ENCODE measurements at places on chromosomes 12 and 14. TPM values are rescaled to one million over a fixed set of nuclear protein-coding genes. Genes with fewer than 3 reads are reported as not detected.

DNA sequence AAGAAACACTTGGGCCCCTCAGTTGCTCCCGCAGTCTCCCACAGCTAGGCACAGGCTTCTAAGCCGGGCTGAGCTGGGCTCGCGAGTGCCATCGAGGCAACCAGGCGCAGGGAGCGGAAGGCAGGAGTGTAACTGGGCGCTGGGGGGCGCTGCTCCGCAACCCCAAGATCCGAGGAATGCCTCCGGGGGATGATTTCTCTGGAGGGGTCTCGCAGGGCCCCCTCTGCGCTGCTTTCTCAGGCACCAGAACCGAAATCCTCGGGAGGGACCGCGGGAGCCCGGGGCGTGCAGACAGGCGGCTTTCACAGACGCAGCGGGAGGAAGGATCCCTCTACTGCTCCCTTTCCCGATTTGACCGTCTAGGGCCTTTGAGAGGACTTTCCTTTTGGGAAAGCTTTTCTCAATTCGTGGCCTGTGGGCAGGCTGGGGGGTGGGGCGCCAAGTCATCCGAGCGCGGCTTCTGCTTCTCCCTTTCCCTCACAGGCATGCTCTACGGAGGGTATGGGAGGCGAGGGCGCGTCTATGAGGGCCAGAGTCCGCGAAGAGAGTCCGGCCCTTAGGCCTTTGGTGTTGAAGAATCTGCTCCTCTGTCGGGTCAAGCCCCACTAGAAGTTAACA is 4.3 kb upstream of the NKX2-1 start:
- peaks cover 65% of the 10 kb centered on the region for H3K27me3 ChIP-seq
- no peak overlapping the region for H3K4me3 ChIP-seq
- peaks cover 7% of the 10 kb centered on the region for H3K4me1 ChIP-seq
- H3K36me3 ChIP-seq = peaks cover 2% of the 10 kb centered on the region

DNA sequence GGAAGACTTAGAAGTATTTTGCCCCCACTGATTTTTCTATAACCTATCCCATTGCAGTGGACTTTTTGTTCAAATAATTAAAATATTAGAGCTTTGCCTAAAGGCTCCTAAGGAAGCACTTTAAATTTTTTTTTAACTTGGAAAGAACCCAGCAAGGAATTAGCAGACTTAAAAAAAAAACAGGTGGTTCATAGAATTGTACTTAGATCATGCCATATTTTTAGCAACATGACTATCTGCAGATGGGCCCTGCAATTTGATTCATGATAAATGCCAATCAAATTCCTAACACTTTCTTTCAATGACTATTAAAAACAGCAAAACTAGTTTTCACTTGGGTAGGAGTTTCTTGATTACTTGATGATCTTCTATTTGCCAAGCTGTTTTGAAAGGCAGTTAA is 11.5 kb downstream of the ADAMTS20 start:
- H3K36me3 ChIP-seq = no peaks in the 10 kb centered on the region
- no peak overlapping the region for H3K27ac ChIP-seq
- H3K4me3 ChIP-seq = no peak overlapping the region
- H3K4me1 ChIP-seq = no peaks in the 10 kb centered on the region
- DNase-seq = no peak

GRCh38 chr14:61836184-61836583 is 74.0 kb downstream of the SNAPC1 start:
- DNase-seq = no peak
- no peak overlapping the region for H3K4me3 ChIP-seq
- H3K36me3 ChIP-seq = no peaks in the 10 kb centered on the region

DNA sequence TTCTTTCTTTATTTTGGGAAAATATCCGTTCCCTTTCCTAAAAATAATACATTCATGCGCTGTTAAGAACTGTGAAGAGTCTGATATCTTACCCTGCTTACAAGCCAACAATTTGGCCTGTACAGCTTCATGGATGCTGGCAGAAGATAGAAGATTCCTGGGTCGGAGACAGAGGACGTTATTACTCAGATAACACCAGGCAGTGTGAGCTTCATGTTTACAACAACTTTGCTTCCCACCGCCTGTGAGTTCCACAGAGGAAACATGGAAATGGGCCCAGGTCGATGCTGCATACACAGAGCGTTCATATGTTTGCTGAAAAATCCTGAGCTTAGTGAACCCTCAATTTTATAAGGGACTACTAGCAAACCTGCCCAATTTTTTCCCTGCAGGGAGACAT is 705.6 kb upstream of the SEL1L start:
- DNase-seq = no peak
- no peak overlapping the region for H3K4me3 ChIP-seq
- no peaks in the 10 kb centered on the region for H3K4me1 ChIP-seq
- H3K36me3 ChIP-seq = no peaks in the 10 kb centered on the region
- no peak overlapping the region for H3K27ac ChIP-seq
- H3K27me3 ChIP-seq = no peaks in the 10 kb centered on the region

GRCh38 chr12:96103067-96103644 is 67.8 kb upstream of the LTA4H start:
- H3K27me3 ChIP-seq = no peaks in the 10 kb centered on the region
- DNase-seq = no peak
- H3K4me3 ChIP-seq = no peak overlapping the region
- H3K4me1 ChIP-seq = peaks cover 24% of the 10 kb centered on the region

DNA sequence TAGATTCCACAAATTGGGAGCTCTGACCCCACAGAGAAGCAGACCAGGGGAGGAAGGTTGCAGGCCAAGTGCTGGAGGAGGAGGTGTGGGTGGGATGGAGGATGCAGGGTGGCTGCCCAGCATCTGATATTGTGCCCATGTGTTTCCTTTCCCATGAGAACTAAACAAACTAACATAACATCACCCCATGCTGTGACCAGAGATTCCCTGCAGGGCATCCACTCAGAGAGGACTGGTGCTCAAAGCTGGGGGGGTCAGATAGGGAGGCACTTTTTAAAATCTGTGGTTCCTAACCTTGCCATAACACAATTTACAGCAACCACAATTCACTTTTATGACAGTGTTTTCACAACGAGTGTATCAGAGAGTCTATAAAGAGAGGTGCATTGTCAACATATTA is 1277.6 kb downstream of the AACS start:
- no peaks in the 10 kb centered on the region for H3K27me3 ChIP-seq
- no peaks in the 10 kb centered on the region for H3K4me1 ChIP-seq
- DNase-seq = no peak
- H3K4me3 ChIP-seq = no peak overlapping the region
- no peak overlapping the region for H3K27ac ChIP-seq

GRCh38 chr14:94171208-94171607 is 2.9 kb upstream of the PPP4R4 start:
- peaks cover 37% of the 10 kb centered on the region for H3K27me3 ChIP-seq
- DNase-seq = no peak
- peaks cover 2% of the 10 kb centered on the region for H3K36me3 ChIP-seq
- H3K4me3 ChIP-seq = no peak overlapping the region
- peaks cover 21% of the 10 kb centered on the region for H3K4me1 ChIP-seq
- no peak overlapping the region for H3K27ac ChIP-seq

DNA sequence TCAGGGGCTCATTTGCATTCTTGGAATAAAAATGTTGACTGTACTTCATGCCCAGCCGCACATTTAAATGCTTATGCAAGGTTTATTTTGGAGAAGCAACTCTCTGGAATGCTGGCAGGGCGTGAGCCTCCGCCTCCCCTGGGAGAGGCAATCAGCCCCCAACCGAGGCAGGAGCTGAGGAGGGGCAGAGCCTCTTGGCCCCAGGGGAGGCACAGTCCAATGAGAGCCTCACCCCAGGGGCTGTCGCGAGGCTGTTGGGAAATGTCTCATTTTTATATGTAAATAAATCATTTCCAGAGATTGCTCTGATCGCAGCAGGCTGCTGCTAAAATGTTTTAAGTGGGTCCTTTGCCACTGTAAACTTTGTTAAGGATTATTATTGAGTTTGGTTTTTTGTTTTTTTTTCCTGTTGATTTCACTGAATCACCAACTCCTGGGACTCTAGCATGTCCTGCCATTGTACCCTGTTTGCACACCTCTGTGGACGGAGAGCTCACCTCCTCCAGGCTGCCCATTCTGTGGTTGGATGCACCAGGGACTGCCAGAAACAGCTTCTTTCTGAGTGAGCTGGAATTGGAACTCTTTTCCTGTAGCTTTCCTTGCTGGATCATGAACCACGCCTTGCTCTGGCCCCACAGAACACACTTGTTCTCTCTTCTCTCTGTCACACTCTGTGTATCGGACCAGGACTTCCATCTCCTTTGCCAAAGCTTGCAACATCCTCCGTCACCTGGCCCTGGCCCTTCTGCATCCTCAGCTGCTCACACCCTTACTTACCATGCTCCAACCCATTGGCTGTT is 46.9 kb upstream of the FAM181A start:
- H3K27me3 ChIP-seq = no peaks in the 10 kb centered on the region
- no peak overlapping the region for H3K27ac ChIP-seq

DNA sequence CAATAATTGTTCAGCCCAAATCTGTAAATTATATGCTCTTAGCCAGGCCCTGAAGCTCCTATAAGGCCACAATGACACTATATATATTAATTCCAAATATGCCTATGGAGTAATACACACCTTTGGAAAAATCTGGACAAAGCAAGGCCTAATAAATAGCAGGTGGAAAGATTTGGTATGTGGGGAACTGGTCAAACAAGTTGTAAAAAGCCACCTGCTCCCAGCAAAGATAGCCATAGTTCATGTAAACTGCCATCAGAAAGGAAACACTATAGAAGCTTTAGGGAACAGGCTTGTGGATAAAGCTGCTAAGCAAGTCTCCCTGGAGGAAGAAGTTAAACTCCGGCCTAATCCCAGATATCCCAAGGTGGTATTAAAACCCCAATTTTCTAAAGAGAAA is 29.7 kb downstream of the PRMT8 start:
- no peaks in the 10 kb centered on the region for H3K36me3 ChIP-seq
- H3K4me3 ChIP-seq = no peak overlapping the region
- H3K4me1 ChIP-seq = no peaks in the 10 kb centered on the region

DNA sequence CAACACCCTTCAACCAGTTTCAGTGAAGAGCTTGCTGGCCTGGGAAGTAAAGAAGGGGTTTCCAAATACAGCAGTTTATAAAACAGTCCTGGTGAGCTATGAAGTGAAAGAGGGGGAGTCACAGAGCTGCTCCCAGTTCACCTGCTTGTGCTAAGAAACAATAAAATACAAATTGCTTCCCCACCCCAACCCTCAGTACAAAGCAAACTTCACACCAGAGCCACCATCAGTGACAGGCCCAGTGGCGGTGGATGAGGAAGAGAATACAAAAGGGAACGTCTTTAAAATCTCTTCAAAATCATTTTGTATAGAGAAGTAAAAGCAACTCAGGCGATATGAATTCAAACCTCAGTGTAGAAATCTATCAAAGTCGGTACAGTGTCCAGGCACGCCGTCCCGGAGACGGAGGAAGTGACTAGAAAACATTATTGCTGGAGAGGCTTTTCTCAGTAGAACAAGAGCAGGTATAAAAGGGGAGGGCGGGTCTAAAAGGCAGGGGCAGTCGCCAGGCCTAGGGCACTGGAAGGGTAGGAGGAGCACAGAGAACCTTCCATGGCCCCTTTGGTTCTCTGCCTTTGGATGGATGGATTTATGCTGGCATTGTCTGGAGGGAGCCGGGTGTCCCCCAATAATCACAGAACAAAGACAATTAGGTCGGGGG is 10.5 kb upstream of the RPLP0 start:
- H3K4me3 ChIP-seq = no peak overlapping the region
- no peaks in the 10 kb centered on the region for H3K4me1 ChIP-seq
- peaks cover 32% of the 10 kb centered on the region for H3K36me3 ChIP-seq
- H3K27me3 ChIP-seq = no peaks in the 10 kb centered on the region
- H3K27ac ChIP-seq = no peak overlapping the region

DNA sequence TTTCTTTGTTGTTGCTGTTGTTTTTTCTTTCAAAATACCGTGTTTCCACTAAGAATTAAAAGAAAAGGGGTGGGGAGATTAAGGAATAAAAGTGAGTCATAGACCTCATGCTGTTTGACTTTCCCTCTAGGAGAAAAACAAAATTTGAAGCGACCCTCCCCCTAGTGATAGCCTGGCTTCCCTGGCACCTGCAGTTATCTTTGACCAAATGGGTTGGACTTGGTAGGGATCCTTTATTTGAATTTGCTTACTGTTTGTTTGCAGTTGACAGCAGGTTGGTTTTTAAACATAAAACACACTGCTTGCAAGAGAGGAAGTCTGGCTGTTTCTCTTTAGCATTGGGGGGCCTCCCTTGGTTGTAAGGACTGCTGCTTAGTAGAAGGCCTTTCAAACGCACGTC is 14.0 kb downstream of the OTX2 start:
- no peaks in the 10 kb centered on the region for H3K36me3 ChIP-seq

GRCh38 chr14:92099802-92100201 is 6.6 kb downstream of the ATXN3 start:
- H3K4me3 ChIP-seq = no peak overlapping the region
- H3K4me1 ChIP-seq = peaks cover 20% of the 10 kb centered on the region
- no peak overlapping the region for H3K27ac ChIP-seq
- H3K36me3 ChIP-seq = peaks cover 3% of the 10 kb centered on the region

- H3K27me3 ChIP-seq = no peaks in the 10 kb centered on the region
- no peaks in the 10 kb centered on the region for H3K36me3 ChIP-seq
- H3K4me1 ChIP-seq = no peaks in the 10 kb centered on the region
- DNase-seq = no peak
- H3K4me3 ChIP-seq = no peak overlapping the region
- no peak overlapping the region for H3K27ac ChIP-seq
These were observed 202.3 kb upstream of the LMNTD1 start for GRCh38 chr12:25755136-25755970.

- peaks cover 7% of the 10 kb centered on the region for H3K27me3 ChIP-seq
- H3K4me1 ChIP-seq = no peaks in the 10 kb centered on the region
- H3K36me3 ChIP-seq = no peaks in the 10 kb centered on the region
- no peak overlapping the region for H3K27ac ChIP-seq
- H3K4me3 ChIP-seq = no peak overlapping the region
These were observed 7.7 kb downstream of the ANKRD33 start for GRCh38 chr12:51895378-51896135.

- H3K4me3 ChIP-seq = no peak overlapping the region
- no peaks in the 10 kb centered on the region for H3K27me3 ChIP-seq
- peaks cover 34% of the 10 kb centered on the region for H3K4me1 ChIP-seq
- DNase-seq = no peak
These were observed 477.0 kb downstream of the PCNX1 start for GRCh38 chr14:71384007-71384845.

- peaks cover 1% of the 10 kb centered on the region for H3K36me3 ChIP-seq
- peak; percentile 67 for DNase-seq
- H3K4me3 ChIP-seq = no peak overlapping the region
- H3K4me1 ChIP-seq = peaks cover 31% of the 10 kb centered on the region
- no peak overlapping the region for H3K27ac ChIP-seq
These were observed 12.9 kb upstream of the NEMF start for GRCh38 chr14:49865431-49865859.

Gene C14orf180
- not detected for total RNA-seq

Gene CACNA1C
- total RNA-seq = 0.27 TPM

Gene TMEM253
- not detected for total RNA-seq

Gene LRP1-AS
- not detected for total RNA-seq

Data from activated T-helper 1 cell treated with anti-CD3 and anti-CD28 coated beads, Interleukin-12 subunit alpha, Interleukin-12 subunit beta, Interleukin-2, Interleukin-4 antibody, amounts not matched to agents 30 ng/mL and 10 ng/mL and 1 ng/mL, durations not matched to agents 14 hours and 24 hours and 36 hours (primary cell).